ENCODE measurements at places on chromosomes 16 and 17.

GRCh38 chr17:62675701-62676100 lies 48.2 kb downstream of the MRC2 start:
- DNase-seq: no peak

- DNase-seq: no peak
These were observed 241.5 kb upstream of the CNTNAP4 start for GRCh38 chr16:76035689-76036088.

DNA sequence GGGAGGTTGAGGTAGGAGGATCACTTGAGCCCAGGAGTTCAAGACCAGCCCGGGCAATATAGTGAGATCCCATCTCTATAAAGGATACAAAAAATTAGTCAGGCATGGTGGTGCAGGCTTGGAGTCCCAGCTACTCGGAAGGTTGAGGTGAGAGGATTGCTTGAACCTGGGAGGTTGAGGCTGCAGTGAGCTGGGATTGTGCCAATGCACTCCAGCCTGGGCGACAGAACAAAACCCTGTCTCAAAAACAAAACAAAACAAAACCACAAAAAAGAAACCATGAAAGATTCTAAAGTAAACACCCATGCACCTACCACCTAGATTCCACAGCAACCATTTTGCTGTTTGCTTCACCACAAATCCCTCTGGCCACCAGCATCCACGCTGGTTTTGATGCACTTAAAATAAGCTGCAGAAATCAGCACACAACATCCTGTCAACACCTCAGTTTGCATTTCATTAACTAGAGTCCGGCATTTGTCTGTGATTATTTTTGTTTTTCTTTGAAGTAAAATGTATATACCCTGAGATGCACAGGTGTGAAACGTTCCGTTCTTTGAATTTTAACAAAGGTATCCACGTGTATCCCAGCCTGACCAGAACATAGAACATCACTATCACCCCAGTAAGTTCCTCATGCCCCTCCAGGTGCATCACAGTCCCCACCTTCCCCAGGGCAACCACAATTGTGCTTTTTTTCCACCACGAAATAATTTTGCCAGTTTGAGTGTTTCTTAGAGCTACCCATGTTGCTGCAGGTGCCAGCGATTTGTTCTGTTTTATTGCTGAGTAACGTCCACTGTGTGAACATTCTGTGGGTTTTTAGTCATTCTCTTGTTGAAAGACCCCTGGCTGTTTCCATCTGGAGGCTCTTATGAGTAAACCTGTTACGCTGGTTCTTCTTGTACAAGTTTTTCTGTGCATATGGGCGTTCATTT lies 191.5 kb downstream of the SEC14L1 start:
- no peak for DNase-seq

GRCh38 chr16:53519417-53520091 lies 16.5 kb upstream of the AKTIP start:
- no peak for DNase-seq

DNA sequence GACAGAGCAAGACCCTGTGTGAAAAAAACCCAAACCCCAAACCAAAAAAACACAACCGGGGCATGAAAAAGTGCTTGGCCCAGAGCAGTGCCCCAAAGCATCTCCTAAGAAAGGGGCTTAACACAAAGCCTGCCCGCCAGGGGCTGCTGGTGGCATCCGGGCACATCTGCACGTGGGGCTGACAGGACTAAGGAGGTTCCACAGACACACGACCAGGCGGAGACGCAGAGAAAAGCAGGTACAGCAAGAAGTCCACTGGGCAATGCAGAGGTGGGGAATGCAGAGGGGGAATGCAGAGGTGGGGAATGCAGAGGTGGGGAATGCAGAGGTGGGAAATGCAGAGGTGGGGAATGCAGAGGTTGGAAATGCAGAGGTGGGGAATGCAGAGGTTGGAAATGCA lies 109.2 kb downstream of the ZNF778 start:
- DNase-seq: no peak

GRCh38 chr17:40993839-40994238 lies at the start of gene KRTAP3-3:
KRTAP3-3 (minus strand) TSS chr17:40994164; CDS start chr17:40994097, 67 bp downstream.
- DNase-seq: no peak

- DNase-seq: no peak
These were observed 84.4 kb upstream of the GSE1 start for GRCh38 chr16:85528528-85529387.

DNA sequence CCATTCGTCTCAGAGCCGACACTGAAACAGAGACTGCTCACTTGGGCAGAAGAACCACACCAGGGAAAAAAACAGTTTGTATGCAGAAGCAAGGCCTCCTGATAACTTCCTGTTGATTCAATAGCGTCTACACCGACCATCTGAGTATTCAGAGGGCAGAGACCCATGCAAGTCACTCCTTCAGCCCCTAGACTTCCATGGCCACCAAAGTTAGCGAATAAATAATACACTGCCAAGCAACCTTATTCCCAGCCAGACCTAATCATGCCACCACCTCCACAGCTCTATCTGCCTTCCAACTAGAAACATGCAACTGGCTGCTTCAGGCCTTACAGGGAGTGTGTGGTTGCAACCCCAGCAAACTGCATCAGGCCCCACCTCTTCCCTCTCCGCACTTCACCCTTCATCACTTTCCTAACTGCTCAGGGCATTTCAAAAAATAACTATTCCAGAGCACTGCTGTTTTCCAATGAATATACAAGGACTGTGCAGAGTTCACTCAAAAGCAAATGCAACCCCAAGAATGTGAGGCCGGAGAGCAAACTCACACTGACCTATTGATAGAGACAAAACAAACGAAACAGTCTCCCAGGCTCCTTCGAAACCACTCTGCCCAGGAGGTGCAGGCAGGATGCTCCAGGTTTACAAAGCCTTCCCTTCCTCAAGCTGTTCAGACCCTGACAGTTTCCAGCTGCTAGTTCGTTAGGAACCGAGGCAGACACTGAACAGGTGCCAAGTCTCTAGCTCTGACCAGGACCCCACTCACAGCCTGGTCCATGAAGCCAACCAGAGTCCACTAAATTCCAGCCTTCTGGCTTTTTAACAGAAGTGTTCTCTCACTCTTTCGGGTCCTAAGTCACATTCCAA lies 3.6 kb downstream of the USP7 start:
- DNase-seq: no peak

DNA sequence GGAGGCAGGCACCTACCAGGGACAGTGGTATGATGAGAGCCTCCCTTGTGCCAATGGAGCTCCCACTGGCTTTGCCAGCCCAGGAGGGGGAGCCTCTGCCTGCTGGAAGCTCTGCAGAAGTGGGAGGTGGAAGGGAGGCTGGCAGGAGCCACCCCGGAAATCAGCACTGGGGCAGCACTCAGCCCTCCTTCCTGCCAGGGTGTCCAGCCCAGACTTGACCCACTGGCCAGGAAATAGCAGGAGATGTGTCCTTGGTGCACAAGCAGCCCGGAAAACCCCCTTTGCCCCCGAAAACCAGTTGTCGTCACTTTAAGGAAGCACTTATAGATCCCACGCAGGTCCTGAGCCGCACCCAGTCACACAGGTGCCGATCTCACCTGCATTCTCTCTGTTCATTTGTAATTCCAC lies 49.3 kb upstream of the CACNG4 start:
- DNase-seq: no peak

DNA sequence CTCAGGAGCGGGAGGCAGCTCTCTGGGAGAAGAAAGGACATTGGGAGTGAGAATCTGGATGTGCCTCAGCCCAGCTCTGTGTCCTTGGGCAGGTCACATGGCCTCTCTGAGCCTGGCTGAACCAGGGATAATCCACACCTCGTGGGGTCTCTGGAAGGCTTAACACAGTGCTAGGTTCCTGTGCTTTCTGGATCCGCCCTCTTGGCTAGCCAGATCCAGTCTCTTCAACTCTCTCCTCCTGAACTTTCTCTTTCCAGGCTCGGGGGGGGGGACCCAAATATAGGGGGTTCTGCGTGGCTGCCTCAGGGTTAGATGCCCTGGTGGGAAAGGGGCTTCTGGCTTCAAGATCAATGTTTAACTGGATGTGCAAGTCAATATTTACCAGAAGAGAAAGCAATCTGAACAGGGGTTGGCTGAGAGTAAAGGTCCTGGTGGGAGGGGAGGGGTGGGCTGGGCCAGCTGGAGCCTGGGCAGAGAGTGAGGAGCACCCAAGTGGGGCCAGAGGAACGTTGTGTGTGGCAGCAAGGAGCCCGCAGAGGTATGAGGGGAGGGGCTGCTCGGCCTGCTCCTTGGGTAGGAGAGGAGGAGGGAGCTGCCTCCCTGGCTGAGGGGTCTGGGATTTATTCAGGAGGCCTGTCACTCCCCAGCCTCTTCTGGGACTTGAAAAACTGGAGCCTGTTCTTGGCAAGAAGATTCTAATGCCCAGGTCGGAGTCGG lies at the start of gene SERPINF2:
TSS of gene SERPINF2 (plus strand) at position 501 of the 717 bp plus-strand sequence. CDS start 2,125 bp downstream, outside the sequence.
- no peak for DNase-seq

GRCh38 chr16:87487361-87487924 lies 5.4 kb downstream of the ZCCHC14 start:
- DNase-seq: no peak

DNA sequence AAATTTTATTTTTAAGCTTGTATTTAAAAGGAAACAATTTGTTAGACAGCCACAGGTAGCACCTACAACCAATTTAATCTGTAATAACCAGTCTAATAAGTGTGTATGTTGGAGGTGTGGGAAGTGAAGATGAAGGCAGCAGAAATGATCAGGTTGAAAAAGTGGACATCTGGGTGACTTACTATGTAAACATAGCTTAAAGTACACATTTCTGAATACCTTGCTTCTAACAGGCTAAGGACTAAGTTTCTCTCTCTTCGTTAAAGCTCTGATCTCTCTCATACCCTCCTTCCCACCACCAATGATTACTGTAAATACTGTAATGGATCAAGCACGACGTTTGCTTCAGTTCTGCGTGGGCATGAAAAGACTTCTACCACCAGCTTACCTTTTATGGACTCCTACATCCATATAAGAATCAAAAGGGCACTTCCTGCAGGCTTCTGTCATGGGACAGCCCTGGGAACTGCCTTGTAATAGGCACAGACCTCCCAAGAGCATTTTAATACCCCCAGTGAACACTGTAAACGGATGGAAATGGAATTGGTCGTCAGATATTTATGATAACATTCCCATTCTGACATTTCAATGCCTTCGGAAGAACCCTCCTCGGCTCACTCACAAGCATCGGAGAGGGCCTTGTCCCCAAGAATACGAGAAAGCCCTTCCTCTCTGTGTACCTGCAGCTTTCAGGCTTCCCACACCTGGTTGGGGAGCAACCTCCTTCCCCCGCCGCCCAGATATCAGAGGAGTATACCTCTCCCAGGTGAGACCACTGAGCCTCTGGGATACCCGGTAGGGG lies 700 bp downstream of the CCDC43 start:
- DNase-seq: no peak

- DNase-seq: no peak
These were observed 6.7 kb downstream of the MNT start for GRCh38 chr17:2393954-2394749.

- DNase-seq: no peak
These were observed 910 bp downstream of the WBP2 start for GRCh38 chr17:75854101-75854748.

DNA sequence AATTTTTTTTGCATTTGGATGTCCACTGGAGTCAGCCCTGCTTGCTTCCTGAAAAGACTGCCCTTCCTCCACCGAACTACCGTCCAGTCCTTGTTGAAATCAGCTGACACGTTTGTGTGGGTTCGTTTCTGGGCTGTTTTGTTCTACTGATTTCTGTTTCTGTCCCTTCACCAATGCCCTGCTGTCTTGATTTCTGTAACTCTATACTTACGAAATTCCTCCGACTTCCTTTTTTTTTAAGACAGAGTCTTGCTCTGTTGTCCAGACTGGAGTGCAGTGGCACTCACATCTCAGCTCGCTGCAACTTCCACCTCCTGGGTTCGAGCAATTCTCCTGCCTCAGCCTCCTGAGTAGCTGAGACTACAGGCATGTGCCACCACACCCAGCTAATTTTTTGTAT lies 8.4 kb upstream of the GAA start:
- no peak for DNase-seq

DNA sequence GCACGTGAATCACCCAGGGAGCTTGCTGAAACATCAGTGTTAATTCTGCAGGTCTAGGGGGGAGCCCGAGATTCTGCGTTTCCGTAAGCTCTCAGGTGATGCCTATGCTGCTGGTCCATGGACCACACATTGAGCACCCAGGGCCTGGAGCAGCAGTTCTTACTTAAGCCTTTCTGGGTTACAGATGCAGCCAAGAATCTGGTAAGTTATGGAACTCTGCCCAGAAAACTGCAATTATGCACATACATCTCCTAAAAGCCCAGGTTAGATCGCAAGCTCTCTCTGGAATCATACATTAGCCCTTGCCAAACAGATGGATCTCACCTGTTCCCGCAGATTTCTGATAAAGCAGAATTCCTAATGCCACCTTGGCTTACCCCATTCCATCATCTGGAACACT lies 265.9 kb upstream of the SALL1 start:
- no peak for DNase-seq

GRCh38 chr16:52141871-52142270 lies 405.1 kb downstream of the TOX3 start:
- no peak for DNase-seq

- DNase-seq: no peak
These were observed 708 bp downstream of the DHX33 start for GRCh38 chr17:5468075-5468473.

- DNase-seq: no peak
These were observed 2.7 kb upstream of the ZG16B start for GRCh38 chr16:2827374-2827791.

DNA sequence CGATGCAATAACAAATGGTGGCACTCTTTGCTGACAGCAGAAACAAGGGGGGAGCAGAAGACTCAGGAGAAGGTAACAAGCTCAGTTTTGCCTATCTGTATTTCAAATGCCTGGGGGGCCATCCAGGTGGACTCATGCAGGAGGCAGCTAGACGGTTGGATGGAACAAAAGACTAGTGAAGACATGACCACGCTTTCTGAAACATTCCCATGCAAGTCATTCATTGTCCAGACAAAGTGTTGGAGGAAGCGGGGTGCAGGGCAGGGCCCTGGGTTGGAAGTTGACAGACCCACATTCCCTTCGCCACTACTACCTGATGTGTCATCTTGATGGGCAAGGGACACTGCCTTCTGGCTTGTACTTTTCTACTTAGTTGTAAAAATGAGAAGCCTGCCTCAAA lies 29.8 kb upstream of the CRYBA1 start:
- DNase-seq: no peak

DNA sequence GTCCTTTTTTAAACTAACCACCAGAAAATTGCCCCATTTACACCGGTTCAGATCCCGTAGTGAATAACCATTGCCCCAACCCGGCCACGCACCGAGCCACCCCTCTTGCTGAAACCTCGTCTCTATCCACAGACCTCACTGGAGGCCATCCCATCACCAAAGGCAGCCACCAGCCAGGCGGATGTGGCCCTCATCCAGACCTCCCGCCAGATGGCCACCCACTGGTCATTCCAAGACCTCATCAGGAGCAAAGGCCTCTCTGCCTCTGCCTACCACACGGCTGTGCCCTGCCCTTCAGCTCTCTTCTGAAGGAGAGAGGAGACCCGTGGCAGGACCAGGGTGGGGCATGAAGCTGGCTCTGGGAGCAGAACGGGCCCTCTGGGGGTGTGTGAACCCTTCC lies 38.2 kb upstream of the CDH5 start:
- no peak for DNase-seq

Measured in thoracic aorta (tissue), 2 donors.